ENCODE measurements at places on chromosomes 1 and 21.

GRCh38 chr1:168728473-168729404 lies at the start of gene DPT:
DPT (minus strand) TSS chr1:168729206; CDS start chr1:168729174, 32 bp downstream.
- no peak for DNase-seq

DNA sequence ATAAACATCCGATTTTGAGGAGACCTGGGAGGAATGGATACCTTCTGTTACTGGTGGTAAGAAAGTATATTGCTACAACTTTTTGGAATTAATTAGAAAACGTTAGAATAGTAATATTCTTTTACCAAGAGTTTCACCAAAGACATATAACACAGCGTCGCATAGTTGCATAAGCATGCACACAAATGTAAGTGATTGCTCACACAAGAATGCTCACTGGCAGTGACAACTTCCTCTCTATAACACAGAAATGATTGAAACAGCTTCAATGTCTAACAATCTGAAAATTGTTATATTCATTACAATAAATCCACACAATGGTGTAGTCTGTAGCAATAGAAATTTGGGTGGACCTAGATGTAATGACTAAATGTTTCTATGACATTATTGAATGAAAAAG lies 998.6 kb downstream of the TTLL7 start:
- DNase-seq: no peak

DNA sequence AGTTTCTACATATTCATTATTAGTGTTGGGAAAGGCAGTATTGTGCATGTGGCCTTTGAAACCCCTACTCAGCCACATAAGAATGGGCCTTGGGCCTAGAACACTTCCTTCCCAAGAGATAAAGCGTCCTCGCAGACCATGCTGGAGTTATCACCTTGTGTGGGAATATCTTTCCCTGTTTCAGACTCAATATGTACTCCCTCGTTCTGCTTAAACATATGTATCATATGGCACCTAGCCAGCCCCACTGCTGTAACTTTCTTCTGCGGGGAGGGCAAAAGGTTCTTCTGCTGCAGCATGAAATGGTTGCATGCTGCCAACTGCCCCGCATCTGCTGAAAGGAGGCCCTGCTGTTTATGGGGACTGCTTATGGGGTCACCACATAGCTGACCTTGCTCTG lies 92.0 kb downstream of the CRB1 start:
- no peak for DNase-seq

DNA sequence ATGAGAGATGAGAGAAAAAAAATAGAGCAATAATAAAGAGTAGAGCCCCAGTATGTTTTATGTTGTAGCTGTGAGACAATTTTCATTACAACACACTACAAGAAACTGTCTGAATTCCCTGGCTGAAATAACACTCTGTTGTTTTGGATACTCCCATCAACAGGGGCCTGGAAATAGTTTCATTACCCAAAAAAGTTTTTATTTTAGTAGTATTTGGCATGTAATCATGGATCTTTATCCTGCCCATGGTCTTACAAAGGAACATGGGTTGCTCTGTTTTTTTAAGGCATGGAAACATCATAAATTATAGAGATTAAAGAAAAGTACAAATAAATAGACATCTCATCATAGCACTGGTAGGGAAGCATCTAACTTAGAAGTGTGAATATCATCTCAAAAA lies 56.3 kb downstream of the GNG12 start:
- no peak for DNase-seq

DNA sequence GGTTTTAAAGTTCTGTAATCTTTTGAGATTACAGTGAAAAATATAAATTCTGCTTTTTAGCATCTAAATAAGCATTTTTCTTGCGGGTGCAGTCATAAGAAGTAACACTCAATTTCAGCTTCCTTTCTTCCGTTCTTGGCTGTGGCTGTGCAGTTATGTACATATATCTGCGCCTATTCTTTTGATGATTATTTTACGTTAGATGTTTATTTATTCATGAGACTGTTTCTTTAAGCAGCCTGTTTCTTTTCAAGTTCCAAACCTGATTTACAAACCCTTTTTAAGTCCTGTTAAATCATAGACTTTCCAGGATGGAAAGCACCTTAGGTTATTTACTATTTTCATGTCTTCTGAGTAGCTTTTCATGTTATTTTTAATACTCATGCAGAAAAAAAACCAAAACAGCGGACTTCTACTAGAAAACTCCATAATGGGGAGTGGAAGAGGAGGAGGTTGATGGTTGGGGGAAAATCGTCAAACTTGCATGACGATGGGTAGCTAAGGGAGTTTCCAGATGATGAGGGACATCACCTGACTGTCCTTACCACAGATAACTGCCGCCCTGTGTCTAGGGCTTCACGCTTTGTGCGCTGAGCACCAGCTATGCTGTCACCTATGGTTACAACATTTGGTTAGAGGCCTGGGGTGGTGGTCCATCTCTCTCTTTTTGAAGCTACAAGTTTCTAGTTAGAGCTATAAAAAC lies 2.6 kb downstream of the PRDM2 start:
- peak; percentile 13 for DNase-seq

GRCh38 chr1:3857791-3858129 lies 484 bp downstream of the DFFB start:
- no peak for DNase-seq

GRCh38 chr1:16631248-16632043 lies 18.1 kb upstream of the NBPF1 start:
- DNase-seq: no peak

DNA sequence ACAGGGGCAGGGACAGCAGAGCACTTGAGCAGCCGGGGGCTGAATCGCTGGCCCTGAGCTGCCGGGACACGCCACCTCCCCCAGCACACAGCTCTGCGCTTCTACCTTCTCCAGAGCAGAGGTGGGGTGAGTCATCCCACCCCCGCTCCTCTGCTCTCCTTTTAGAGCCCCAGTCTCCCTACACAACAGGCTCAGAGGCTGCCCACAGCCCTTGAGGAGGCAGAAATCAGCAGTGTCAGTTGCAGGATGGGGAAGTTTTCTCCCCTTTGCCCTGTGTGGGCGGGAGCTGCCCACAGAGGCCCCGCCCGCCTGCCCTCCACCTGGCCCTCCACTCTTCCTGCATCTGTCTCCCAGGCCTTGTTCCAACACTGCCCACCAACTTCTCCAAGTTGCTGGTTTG lies 94.6 kb downstream of the STUM start:
- no peak for DNase-seq

- no peak for DNase-seq
Observed at GRCh38 chr1:50877641-50878040, 82.4 kb downstream of the FAF1 start.

- DNase-seq: no peak
Observed at GRCh38 chr1:209653915-209654351, 1.7 kb upstream of the LAMB3 start.

DNA sequence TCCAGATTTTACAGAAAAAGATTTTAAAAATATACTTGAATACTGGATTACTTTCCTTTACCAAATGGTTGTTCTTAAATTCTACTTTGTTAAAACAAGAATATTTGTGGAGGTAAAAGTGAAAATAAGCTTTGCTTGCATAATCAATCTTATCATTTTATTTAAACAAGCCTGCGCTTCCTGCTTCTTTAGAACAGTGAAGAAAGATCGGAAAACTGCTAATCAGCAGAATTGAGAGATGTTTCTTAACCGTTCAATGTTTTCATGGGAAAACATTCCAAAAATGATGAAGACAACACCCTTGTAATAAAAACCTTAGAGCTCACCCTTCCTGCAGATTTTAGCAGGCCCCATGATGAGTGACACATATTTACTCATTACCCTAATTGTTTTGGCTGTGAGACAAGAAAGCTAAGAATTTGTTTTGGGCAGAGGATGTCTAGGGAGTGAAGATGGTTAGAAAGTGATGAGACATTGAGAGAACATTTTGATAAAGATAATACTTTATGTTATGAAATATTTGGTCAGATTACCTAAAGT lies 72.6 kb downstream of the TPR start:
- no peak for DNase-seq

- peak; percentile 20 for DNase-seq
Observed at GRCh38 chr1:241998412-241998921, 431 bp downstream of the MAP1LC3C start.

DNA sequence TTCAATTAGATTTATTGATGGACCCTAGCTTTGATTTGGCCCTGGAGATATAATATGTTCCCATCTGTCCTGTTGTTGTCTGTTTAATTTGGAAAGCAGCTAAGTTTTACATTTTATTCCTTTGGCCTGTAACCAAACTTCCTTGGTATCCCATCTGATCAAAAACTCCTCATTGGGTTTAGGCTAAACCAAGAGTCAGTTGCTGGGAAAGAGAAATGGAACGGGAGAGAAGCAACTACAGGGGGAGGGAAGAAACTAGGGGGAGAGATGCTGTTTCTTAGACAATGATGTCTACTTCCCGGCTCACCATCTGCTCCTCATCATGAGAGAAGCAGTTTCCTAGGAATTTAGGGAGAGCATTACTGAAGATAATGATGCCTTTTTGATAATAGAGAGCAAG lies 141.8 kb downstream of the SYT2 start:
- DNase-seq: no peak

DNA sequence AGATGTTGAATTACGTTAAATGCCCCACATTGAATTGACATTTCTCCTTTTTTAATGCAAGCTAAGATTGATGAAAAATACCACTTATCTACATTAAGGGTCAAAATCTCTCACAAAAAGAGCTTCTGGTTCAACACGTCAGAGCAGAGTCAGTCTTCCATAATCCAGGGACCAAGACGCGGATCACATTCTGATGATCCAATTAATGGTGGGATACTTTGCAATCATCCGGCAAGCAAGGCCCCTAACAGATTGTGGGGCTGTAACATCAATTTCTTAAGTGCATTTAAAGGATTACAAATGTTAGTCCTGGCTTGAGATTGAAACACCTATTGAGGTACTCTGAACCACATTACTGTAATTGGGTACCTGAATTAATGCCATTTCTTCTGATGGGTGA lies 120.2 kb upstream of the ESRRG start:
- no peak for DNase-seq

GRCh38 chr1:113871597-113872113 lies at the start of gene PTPN22:
PTPN22 (minus strand) TSS chr1:113871712.
- DNase-seq: peak; percentile 51

- DNase-seq: no peak
Observed at GRCh38 chr1:154873321-154873950, 3.4 kb upstream of the KCNN3 start.

DNA sequence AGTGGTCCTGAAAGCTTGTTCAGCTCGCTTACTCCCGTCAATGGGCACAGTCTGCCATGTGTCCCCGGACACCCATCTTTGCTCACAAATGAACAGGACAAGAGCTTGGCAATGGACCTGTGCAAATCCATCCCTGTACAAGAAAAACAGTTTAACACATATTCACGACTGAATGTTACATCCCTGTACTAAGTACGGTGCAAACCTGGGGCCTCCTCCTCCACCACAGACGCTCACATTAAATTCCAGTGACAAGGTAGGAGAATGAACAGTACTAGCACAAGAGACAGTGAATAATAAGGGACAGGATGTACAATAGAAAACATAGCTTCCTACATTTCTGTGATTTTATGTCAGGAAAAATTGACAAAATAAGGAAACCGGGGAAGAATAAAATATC lies 187.7 kb downstream of the ASTN1 start:
- no peak for DNase-seq

GRCh38 chr1:3707298-3707938 lies 44.8 kb upstream of the CCDC27 start:
- no peak for DNase-seq

- DNase-seq: no peak
Observed at GRCh38 chr1:110639724-110640386, 33.7 kb upstream of the KCNA2 start.

DNA sequence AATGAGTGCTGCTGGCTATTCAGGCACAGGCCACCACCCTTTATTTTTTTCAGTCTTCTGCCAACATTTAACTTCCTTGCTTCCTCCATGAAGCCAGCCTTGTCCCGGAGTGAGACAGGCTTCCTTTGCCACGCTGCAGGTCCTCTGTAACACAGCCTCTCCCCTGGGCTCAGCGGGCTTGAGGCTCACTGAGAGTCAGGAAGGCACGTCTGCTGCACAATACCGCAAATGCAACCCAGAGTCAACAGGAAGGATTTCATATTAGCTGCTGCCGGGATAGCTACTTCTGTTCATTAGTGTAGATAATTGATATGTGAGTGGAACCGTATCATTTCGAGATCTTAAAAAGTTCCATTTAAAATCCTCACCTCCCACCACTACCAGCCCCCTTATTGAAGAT lies 22.5 kb downstream of the MYOG start:
- no peak for DNase-seq

DNA sequence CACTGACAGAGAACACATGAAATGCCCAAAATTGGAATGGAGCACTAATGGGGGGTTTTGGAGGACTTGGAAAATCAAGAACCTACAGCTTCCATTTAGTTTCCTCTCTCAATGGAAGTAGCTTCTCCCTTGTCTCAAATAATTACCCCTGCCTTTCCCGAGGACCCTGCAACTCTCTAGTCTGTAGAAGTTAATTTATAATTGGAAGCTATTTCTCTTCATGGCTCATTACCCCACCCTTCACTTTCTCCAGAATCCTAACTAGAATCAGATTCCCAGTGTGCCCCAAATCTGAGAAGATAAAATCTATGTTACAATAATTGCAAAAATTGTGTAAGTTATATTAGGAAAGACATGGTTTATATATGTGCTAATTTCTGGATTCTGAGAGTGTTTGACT lies 181.5 kb upstream of the ATP1B1 start:
- no peak for DNase-seq

DNA sequence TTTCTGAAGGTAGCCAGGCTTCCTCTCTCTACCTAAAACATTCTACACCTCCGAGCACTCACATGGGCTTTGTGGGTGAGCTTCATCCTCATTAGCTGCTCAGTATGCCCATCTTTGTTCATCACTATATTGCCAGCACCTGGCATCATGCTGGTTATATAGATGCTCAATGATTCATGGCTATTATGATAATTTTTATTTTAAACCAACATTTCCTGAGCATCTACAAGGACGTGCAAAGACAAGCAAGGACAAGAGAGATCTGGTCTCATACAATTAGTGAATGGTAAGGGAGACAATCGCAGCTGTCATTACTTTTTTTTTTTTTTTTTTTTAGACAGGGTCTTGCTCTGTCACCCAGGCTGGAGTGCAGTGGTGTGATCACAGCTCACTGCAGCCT lies 11.3 kb upstream of the QSOX1 start:
- DNase-seq: no peak

DNA sequence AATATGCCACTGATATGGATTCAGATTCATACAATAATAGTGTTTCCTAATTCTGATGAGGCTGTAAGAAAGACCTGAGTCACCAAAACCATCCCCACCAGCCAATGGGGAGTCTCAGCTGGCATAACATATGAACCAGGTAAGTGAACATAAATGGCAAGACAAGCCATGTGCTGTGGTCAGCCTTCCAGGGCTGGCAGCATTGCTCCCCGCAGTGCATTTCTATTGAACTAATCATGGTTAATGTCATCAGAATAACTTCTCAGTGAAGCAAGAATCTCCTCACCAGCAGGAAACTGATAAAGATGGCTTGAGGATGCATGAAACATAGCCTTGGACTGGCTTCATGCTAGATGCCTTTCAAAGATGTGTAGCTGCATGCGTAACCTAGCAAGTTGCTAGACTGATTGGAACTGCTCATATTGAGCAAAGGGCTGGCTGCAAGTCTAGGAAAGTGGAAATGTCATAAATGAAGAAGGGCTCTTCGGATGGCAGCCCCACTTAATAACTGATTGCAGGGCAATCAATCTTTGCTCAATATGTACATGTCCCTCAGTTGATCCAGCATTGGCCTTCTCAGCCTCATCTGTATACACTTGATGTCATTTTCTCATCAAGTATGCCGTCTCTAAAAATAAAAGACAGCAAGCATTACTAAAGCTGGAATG lies 88.0 kb downstream of the NTNG1 start:
- no peak for DNase-seq

GRCh38 chr21:28419811-28420210 lies 572.9 kb downstream of the LTN1 start:
- no peak for DNase-seq

GRCh38 chr21:29372063-29372802 lies 73.5 kb downstream of the BACH1 start:
- no peak for DNase-seq
